ENCODE measurements at places on chromosomes 2 and 18.

- no peak for DNase-seq
Measured at GRCh38 chr18:69874058-69874457, 73.6 kb downstream of the CD226 start.

- no peak for DNase-seq
Measured at GRCh38 chr18:3305933-3306332, 44.0 kb downstream of the MYL12B start.

GRCh38 chr2:109460553-109461324 is 153.0 kb downstream of the SEPTIN10 start:
- DNase-seq = no peak

GRCh38 chr18:41372046-41372665 is 582.9 kb upstream of the PIK3C3 start:
- peak; percentile 51 for DNase-seq

- DNase-seq = no peak
Measured at GRCh38 chr2:43055086-43055912, 171.1 kb downstream of the ZFP36L2 start.

- DNase-seq = no peak
Measured at GRCh38 chr2:171999161-171999560, 592 bp upstream of the METAP1D start.

GRCh38 chr2:11753452-11753885 is 7.0 kb downstream of the LPIN1 start:
- DNase-seq = peak; percentile 87

GRCh38 chr2:83991992-83992391 is 467.1 kb downstream of the SUCLG1 start:
- DNase-seq = no peak

GRCh38 chr2:30422444-30423040 is 24.5 kb upstream of the LCLAT1 start:
- no peak for DNase-seq

GRCh38 chr2:126678269-126679065 is 22.5 kb downstream of the GYPC start:
- DNase-seq = no peak

- DNase-seq = no peak
Measured at GRCh38 chr2:194079989-194080388, 1577.0 kb upstream of the SLC39A10 start.

DNA sequence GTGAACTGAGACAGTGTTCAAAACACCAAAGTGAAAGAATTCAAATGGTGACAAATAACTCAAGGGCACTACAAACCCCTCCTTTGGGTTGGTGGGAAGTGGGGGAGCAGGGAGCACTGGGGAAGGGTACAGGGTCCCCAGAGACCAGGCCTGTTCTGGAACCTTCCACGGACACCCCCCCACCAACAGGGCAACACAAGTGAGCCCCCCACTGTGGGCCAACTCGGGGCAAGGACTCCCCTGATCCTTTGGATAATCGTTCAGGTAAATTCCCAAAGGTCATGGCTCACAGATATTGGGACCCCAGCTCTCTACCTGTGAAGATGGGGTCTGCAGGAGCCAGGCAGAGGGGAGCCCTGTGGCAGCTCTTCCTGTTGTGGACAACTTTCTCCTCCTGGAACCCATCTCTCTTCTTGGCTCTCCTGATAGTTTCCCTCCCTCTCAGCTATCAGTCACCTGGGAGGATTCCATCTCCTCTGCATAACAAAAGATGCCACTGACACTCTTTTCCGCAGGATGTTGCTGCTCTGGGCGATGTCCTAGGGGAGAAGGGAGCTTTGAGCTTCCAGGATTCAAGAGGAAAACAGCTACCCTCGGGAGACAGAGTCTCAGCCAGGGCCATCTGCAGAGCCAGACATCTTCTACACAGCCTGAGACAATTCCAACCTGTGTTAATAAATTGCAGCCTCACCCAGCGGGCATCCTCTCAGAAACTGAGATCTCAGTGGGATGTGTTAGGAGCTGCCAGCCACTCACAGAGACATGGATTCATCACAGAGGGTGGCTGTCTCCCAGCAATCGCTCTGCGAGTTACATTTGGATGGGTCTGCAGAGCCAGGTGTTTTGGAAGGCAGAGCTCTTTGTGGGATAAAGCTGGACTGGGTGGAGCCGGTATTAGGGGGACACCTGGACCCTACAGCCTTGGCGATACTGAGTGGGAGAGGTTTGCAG is 35.4 kb downstream of the MBP start:
- DNase-seq = no peak

DNA sequence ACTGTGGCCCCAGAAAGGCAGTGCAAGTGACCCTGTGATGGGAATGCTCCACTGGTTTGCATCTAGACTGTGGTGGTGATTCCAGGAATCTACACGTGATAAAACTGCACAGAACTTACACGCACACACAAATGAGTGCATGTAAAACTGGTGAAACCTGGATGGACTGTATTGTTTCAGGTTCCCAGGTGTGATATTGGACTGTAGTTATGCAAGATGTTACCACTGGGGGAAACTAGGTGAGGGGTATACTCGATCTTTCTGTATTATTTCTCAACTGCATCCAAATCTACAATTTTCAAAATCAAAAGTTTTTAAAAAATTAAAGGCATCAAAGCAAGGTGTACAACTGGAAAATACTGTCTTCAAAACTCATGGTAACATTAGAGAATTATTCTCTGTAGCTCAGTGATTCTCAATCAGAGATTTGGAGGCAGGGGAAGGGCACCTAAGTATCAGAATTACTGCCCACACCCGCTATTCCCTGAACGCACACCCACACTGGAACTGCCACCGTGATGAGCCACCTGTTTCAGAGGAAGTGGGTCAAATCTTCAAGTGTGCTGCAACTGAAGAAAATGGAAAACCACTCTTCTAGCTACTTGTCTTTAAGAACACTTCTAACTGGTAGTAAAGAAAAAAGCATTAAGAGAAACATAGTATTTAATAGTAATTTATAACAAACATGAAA is 26.7 kb downstream of the PTPN2 start:
- DNase-seq = no peak

DNA sequence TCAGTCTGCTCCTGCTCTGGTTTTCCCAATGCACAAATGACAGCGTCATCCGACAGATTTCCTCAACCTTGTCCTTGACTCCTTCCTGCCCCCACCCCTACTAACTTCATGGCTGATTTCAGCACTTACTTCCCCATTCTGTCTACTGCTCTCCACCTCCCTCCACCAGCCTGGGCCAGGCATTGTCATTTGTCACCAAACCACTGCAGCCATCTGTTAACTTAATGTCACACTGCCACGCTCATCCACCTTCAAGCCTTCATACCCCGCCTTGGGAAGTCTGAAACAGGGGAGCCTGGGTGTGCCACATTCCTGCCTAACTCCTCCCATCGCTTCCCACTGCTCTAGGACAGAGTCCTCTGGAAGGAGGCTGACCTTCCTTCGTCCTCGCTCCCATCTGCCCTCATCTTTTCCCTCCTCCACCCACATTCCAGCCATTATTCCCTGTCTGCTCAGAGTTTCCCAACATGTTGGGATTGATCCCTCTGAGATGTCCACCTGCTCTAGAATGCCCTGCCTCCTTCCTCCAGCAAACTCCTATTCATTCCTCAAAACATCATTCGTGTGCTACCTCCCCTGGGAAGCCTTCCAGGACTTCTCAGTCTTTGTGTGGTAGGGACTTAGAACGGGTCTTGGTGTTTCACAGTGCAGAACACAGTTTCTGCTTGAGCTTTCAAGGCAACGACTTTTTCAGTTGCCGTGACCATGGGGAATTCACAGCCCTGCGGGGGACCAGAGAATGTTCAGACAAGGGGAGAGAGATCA is 42.2 kb upstream of the SMAD7 start:
- DNase-seq = no peak
